Thymus (tissue), 14 donors: ENCODE measurements at places on chromosomes 6 and 20.

DNA sequence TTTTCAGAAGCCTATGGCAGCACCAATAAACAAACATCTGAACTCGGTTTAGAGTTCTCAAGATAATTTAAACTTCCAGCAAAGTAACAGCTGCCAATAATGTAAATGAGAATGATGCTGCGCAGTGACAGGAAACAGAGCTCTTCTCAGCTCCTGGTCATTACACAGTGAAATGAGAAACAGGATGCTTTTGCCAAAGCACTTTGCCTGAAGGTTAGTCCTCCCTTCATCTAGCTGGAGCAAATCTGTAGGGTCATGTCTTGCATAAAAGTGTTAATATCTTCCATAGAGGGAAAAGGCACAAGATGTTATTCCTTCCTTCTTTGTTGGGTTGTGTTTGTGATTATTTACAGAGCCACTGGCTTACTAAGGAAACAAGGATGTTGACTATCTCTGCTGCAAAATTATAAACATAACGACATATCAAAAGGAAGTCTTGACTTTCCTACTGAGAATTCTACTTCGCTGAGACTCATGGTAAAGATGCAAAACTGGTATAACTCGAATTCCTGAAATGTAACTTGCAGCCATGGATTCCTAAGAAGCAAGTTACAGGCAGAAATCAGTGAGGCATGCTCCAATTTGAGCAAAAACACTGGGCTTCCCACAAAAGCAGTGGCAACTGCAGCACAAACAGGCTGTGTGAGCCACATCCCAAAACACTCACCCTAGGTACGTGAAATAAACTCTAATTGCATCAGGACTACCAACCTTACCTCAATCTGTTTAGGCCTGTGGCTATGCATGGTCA is 102.5 kb upstream of the BEND6 start:
- no peak for DNase-seq

DNA sequence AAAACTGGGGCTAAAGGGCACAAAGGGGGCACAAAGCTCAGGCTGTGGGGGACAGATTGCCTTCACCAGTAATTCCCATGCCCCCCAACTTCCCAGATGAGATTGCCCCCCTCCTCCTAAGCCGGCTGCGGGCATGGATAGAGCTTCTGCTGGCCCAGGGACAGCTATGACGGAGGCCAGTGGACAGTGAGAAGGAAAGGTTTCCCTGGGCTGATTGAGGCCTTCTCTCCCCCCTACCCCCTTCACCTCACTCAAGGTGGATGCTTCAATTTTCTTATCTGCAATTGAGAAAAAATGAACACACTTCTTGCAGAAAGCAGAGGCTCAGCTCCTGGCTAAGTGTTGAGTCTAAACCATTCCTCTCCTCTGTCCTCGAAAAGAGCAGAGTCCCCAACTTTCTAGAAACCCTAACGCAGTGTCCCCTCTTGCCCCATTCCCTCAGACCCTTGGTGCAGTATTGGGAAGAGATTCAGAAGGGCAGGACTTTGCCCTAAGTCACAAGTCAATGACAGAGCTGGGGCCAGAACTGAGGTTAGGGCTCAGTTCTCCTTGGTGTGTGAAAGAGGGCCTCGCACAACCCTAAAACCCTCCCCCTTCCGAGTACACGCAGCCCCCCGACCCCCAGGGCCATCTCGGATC is 808 bp downstream of the SDC4 start:
- no peak for DNase-seq

DNA sequence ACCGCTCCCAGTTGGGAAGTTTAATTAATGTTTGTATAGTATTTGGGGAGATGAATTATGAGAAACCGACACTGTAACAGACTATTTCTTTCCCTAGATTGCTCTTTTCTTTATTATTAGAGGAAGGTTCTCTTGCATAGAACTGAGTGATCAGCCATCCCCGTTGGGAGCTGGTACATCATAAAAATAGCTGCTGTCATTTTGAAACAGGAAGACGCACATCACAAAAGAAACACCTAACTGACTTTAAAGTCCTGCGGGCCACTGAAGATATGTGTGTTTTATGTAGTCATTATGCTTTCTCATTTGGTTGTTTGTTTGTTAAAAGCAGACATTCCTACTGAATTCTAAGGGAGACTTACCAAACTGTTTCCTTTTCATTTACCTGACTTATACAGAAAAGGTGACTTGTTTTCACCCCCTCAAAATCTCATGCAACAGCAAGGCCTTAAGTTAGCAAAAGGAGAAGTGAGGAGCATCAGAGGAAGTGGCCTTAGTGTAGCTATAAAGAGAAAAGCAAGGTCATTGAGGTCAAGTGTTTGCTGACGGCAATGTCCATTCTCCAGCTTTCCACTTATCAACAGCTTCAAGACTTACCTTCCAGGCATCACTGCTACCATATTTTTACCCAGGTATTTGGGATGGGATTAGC is 91.0 kb downstream of the PKHD1 start:
- no peak for DNase-seq

DNA sequence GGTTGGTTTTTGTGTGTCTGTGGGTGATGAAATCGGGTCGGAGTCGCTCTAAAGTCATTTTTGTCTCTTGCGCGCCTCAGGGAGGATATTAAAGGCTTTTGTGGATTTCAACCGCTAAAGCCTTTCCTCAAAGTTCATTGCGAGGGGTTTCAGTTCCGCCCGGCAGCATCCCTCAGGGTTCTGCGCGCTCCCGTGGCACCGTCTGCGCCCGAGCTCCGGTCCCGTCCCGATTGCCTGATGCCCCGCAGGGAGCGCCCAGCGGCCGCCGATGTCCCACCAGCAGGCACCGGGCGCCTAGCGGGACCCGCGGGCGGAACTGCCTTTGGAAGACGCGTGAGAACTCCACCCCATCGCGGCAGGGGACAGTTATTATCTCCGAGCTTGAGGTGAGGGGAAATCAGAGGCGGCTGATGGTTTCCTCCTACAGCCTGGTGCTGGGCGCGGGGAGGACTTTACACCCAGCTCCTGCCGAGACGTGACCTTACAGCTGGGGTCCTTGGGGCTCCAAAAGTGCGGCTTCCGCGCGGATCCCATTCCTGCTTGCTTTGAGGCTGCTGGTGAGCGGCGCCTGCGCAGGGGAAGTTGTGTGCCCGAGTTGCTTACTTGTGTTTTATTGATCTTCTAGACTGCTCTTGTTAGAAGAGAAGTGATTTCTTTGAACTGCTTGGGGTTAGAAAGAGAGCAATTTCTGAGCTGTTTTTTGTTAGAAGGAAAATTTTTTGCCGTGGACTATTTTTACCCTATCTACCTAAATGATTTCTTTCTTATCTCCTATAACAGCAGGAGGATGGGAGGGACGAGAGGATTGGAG is 27.1 kb downstream of the ULBP1 start:
- peak; percentile 30 for DNase-seq

DNA sequence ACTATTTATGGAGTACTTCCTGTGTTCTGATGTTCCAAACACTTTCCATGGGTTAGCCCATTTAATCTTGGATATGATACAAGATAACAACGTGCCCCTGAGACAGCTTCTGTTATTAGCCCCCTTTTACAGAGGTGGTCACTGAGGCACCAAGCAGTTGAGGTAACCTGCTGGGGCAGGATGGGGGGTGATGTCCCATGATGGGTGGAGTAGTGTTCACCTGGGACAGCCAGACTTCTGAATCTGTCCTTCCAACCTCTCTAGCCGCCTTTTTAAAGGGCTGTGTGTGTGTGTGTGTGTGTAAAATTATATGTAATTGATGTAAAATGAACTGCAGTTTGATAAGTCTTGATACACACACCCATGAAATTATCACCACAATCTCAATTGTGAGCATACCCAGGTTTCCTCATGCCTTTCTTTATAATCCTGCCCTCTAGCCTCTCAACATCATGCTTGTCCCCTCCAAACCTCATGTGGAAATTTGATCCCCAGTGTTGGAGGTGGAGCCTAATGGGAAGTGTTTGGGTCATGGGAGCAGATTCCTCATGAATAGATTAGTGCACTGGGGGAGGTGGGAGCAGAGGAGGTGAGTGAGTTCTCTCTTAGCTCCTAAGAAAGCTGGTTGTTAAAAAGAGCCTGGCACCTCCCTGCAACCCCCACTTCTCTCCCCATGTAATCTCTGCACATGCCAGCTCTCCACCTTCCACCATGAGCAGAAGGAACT is 39.2 kb downstream of the PLAGL2 start:
- no peak for DNase-seq

DNA sequence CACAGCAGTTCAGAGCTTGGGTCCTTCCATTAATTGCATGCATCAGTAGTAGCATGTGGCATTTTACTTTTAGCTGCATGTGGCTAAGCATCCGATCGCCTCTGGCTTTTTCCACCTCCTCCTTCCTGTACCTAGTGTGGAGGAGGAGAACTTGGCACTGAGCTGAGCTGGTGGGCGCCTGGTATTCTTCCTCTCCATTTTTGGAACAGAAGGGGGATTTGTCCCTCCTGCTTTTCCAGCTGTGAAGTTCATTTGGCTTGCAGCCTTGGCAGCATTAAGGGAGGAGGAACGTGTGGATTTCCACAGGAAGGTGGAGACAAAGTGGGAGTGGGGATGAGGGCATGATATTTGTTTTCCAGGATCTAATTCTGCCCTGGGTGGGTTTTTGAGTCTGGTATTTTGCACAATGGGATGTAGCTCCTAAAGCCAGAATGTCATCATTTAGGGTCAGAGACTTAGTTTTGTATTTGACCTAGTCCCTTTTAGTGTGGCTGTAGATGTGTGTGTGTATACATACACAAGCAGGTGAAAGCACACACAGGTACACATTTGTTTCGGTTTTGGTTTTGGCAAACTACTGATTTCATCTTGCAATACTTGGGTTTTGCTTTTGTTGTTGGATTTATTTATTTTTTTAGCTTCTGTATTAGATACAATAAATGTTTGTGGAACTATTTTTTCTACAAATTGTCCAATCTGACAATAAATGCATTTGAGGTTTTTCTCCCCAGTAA is 90.0 kb downstream of the SASH1 start:
- DNase-seq: no peak

DNA sequence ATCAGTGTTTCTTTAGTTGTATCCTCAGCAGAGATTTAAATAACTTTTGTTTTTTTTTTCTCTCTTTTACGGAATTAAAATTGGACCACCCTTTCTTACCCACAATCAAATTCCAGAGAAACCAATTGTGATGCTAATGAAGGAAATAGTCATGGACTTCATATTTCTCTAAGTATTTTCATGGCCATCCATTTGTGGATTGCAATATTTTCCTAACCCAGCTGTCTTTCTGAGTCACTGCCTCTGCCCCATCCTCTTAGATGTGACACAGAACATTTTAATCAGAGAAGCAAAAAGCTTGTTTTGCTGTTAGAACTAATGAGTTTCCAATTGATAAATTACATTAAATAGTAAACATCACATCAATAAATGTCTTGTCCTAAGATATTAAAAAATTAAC is 405.5 kb upstream of the ADGRB3 start:
- DNase-seq: no peak

DNA sequence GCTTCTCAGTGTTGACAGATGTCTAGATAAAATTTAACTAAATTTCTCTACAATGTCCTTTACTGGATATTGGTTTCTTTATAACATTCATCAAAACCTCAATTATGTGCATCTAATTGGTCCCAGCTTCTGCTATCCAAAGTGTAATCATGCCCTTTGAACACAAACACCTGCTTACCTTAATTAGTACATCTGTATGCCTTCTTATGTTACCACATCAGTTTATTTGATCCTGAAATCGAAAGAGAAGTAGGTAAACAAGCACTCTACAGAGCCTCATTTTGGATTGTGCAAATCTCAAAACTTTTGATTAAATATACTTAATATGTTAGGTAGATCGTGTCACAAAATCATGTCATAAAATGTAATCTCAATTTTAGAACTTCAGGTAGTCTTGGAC is 36.5 kb downstream of the TAB2 start:
- DNase-seq: no peak

- no peak for DNase-seq
Observed at GRCh38 chr20:47861116-47861515, 75.8 kb upstream of the SULF2 start.

DNA sequence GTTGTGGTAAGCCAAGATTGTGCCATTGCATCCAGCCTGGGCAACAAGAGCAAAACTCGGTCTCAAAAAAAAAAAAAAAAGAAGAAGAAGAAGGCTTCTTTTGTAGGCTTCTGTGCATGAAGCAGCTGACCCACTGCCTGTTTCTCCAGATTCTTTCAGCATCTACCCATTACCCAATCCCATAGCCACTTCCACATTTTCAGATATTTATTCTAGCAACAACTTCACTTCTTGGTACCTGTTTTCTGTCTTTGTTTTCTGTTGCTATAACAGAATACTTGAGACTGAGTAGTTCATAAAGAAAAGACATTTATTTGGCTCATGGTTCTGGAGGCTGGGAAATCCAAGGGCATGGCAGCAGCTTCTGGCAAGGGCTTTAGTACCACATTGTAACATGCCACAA is 95.3 kb upstream of the SGK1 start:
- DNase-seq: no peak

- DNase-seq: no peak
Observed at GRCh38 chr6:159117563-159117962, 51.6 kb upstream of the FNDC1 start.

GRCh38 chr6:44481760-44482159 is 94.3 kb downstream of the CDC5L start:
- DNase-seq: no peak

GRCh38 chr6:85574932-85575598 is 18.6 kb downstream of the SNX14 start:
- DNase-seq: no peak

DNA sequence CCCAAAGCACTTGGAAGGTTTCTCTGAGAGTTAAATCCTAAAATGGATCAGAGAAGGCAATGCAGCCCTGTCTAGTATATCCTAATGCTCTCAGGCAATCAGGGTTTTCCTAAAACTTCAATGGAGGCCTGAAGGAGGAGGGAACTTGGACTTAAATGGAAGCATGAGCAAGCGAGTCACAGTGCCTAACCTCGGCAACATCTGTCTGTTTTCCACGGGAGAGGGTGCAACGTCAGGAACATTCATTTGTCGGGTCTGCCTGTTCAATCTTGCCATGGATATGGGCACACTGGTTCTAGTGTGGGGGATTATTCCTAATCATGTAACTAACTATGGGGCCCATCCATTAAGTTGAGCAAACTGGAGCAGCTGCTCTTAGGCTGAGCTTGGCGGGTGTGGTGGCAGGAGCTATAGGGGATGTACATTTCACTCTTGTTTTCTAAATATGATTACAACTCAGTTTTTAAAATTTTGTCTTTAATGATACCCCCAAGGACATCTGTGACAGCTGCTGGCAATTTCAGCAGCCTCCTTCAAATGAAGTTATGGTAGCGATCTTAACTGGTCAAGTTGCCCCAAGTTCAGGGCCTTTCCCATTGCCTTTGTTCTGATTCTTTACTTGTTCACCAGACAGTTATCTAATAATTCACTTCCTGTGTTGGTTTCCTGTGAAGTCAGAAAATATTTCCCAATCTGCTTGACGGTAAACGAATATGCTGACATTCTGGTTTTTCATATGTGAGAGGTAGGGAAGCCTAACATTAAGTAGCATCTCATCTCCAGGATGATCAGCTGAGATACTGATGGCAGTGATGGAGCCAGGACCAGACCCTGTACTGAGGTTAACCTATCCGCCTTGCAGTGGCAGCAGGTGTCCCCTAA is 21.6 kb downstream of the DSE start:
- DNase-seq: peak; percentile 32
